Activated CD4-positive, alpha-beta T cell treated with anti-CD3 and anti-CD28 coated beads, Interleukin-10, Interleukin-2, amounts not matched to agents 100 ng/mL and 50 ng/mL, durations not matched to agents 16 hours and 8 hours (primary cell): ENCODE measurements at places on chromosomes 4 and X.

GRCh38 chr4:168685136-168685809 is 188.4 kb downstream of the PALLD start:
- DNase-seq: no peak

- peak; percentile 10 for DNase-seq
These were observed 118.9 kb upstream of the GK2 start for GRCh38 chr4:79526641-79527565.

DNA sequence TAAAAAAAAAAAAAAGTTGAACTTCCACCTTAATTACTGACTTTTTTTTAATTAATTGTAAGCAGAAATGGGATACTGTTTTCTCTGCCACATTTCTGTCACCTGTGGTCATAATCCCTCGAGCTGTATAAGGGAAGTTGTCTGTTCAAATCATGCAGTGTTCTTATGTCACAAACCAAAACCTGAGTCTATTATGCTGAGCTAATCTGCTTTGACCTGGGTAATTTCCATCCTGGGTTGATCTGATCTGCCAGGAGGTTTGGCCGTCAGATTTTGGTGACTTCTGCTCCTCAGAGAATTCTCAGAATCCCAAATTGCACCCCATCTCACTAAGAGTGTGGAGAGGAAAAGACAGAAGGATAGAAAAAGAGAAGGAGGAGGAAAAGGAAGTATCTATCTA is 683.1 kb downstream of the KCTD8 start:
- no peak for DNase-seq

- DNase-seq: no peak
These were observed 127.7 kb downstream of the RASL11B start for GRCh38 chr4:52989865-52990264.

GRCh38 chr4:141240259-141240658 is 19.6 kb downstream of the ZNF330 start:
- no peak for DNase-seq

DNA sequence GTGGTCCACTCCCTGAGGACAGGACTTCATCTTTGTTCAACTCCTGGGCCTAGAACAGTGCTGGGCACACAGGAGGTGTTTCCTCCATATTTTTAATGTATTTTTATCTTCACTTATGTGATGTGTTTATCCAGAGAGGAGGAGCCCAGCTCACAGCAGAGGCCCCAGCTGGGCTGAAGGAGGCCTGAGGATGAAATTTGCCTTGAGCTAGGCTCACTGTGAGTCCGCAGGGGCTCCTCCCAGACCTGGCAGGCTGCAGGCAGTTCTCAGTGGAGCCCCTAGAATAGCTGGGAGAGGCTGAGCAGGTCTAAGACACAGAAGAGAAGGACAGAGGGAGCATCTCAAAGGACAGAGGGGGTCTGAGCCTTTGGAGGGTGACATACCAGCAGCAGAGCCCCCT is 26.8 kb downstream of the C4orf50 start:
- DNase-seq: no peak

DNA sequence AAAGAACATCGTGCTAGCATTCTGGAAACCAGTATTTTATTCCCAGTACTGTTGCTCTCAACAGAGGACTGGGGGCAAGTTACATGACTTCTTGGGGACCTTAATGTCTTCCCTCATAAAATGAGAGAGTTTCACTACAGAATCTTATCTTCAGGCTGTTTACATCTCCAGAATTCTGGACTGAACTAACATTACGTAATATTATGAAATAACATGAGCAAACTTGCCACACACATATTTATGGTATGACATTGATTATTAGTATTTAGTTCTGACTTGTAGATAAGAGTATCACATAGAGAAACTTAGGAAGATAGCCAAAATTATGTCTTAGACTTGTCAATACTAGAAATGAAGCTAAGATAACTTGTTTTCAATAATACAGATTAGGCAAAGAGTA is 68.0 kb downstream of the NFKB1 start:
- DNase-seq: no peak

DNA sequence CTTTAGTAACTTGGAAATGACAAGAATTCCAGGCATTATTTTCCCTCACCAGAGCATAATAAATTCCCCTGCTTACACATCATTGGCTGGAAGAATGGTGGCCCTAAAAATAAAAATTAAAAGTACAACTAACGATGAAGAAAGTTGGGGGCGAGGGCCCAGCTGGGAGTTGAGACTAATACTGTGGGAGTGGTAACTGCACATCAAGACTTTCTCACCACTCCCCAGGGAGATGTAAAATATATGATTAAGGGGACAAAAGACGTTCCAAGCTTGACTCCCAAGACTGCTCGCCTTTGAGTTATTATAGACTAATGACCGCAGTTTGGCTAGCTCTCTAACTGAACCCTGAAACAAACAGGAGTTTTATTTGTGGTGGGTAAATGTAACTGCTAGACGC is 30.0 kb downstream of the SMIM31 start:
- no peak for DNase-seq

DNA sequence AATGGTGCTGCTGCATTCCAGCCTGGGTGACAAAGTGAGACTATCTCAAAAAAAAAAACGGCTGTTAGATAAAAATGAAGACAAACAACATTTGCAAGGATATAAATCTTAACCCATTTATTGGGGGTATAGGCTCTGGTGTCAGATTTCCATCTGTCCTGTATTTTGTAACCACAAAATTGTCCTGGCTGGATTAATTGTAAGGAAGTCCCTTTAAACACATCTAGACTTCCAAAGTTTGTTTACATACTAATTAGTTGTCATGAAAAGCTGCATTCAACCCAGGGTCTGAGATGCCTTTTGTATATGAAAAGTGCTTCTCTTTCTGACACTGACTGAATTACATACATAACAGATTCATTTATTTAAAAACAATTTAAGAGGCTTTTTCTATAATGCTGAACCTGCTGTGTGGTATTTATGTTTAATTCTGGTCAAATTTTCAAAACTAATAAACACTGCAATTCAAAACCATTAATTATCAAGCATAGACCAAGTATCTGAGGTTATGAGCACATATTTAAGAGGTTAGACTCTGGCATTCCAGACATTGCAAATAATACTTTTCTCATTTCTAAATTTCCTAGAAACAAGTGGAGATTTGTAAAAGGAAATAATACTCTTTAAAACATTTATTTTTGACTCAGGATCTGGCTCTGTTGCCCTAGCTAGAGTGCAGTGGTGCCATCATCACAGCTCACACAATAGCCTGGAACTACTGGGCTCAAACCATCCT is 17.5 kb upstream of the UGDH start:
- no peak for DNase-seq

DNA sequence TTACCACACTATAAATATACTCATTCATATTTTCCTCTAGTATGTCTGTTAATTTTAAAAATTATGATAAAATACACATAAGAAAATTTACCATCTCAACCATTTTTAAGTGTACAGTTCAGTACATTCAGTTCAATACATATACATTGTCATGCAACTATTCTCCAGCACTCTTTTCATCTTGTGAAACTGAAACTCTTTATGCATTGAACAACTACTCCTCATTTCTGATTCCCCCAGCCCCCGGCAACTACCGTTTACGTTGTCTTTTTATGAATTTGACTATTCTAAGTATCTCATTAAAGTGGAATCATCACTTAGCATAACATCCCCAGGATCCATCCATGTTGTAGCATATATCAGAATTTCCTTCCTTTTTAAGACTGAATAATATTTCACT is 8.7 kb downstream of the SMARCAD1 start:
- DNase-seq: peak; percentile 38

DNA sequence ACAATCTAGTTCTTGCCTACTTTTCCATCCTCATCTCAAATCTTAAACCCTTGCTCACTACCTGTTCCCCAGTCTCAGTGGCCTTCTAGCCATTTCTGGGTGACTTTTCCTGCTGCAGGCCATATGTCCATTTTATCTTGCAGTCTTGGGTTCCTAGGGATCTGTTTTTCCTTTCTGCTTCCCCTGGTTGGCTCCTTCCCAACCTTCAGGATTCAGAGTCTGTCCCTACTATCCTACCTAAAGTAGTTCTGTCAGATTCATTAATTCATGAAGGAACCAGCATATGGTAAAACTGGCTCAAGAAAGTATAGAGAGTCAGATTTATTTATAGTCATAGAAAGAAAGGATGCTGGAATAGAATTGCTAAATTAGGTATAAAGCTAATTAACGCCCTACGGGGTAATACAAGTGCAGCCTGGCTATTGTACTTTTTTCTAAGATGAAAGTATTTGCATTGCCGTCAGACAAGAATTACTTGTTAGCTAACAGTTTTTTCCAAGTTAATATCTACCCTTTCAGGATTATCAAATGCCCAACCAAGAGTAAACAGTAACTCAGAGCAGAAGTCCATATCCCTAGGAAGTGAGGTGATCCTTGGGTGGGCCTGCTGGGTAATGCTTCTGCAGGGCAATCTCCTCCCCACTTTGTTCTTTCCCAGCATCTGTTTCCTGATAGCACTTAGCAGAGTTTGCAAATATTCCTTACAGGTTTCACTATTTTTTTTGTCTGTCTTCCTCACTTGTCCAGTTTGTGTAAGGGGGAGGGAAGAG is 63.6 kb downstream of the REPS2 start:
- DNase-seq: no peak

DNA sequence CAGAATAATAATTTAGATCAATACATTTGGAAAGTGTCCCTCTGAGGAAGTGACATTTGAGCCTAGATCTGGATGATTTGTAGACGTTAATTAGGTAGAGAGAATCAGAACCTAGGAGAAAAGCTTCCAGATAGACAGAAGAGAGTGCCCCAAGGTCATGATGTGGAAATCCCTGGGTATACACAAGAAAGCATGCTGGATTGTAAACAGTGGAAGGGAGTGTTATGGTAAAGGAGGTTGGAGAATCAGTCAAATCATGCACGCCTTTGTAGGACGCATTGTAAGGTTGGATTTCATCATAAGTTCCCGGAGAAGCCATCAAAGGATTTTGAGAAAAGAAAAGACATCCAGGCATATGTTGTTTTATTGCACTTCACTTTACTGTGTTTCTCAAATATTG is 156.3 kb downstream of the PARM1 start:
- DNase-seq: no peak

- DNase-seq: peak; percentile 46
These were observed 9.4 kb downstream of the UVSSA start for GRCh38 chr4:1356181-1356998.

DNA sequence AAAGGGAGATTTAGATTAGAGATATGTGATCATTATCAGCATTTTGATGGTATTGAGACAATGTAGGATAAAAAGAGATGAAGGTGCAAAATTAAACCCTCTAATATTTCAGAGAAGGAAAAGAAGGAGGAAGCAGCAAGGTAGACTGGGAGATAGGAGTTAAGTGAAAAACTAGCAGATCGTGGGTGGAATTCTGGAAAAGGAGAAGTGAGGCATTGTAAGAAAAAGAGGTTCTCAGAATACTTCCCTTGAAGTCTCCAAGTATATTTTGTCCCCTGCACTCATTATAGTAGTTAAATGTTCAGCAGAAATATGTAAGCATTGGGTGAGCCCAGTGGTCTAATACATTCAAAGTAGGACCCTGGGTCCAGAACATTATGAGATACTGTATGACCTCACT is 30.3 kb downstream of the COPS4 start:
- DNase-seq: no peak

DNA sequence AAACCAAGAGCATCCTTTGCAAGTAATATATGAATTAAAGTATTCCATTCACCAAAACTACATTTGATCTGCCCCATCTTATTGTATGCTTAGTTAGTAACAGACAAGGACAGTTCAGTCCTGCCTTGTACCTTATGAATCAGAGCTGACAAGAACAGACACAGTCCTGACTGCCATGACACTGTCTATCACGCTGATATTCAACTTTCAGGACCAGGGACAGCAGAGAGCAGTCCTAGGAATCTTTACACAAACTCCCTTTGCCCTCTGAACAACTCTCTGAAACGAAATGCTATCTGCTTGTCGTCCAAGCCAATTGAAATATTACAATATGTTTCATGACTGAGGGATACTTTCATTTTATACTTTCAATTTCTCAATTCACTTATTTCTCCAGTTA is 268.6 kb upstream of the VCX start:
- DNase-seq: no peak

DNA sequence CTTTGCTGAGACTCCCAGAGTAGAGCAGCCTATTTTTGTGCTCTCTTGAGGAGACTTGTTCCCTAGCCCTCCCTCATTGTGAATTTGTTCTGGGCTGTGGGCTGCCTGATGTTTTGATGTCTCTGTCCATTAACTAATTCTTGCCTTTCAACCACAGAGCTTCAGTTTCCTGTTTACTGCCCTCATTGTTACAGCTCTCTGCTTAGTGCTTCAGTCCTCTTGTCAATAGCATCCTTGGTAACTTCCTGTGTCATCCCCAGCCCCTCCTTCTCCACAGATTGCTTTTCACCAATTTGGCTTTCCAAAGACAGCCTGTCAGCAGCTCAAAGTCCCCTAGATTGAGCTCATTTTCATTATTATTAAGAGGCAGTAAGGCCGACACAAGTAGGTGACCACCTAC is 69.9 kb downstream of the COX7B2 start:
- no peak for DNase-seq

DNA sequence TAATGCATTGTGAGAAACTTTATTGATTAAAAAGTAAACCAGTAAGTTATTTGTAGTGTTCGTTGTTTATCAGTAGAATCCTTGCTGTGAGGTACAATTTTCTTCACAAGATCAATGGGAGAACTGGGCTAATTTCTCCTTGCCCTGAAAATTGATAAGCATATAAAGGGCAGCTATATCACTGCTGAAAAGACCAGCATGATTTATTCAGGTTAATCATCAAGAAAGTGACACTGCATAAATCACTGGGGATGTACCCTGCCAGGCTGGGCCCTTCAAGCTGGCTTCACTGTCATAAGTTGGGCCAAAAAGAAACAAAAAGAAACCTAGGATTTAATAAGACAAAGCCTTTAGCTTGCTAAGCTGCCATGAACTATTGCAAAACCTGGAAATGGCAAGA is 746.7 kb downstream of the STPG2 start:
- no peak for DNase-seq

GRCh38 chr4:173347467-173347866 is 13.3 kb upstream of the HMGB2 start:
- DNase-seq: no peak

- DNase-seq: no peak
These were observed 22.8 kb upstream of the EIF4E start for GRCh38 chr4:98951710-98952109.

GRCh38 chr4:38867478-38868058 is at the start of gene FAM114A1:
Gene FAM114A1, plus strand, starts transcription at chr4:38867806. Its CDS starts 10,273 bp downstream, at chr4:38878079.
- DNase-seq: peak; percentile 46

DNA sequence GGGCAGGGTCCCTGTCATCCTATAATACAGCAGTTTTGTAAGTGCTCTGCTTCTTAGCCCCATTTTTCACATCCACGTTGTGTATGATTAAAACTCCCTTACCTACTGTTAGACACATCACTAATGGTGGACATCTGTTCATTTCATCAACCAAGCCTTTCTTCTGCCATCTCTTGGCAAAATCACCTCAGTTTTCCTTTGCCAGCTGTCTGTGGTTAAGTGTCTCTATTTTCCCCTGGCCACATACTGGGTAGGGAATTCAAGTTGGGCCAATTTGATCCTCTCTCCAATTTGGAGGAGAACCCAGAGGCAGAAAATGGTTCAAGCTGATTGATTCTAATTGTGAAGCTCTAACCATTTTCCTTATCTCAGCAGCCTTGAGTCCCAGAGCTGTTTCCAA is 436.1 kb downstream of the PCDH7 start:
- no peak for DNase-seq

- peak; percentile 29 for DNase-seq
These were observed 7.3 kb downstream of the PPP1R3F start for GRCh38 chrX:49276671-49277534.
